NCI-H226 (cell line): ENCODE measurements at places on chromosomes 2 and 18.

DNA sequence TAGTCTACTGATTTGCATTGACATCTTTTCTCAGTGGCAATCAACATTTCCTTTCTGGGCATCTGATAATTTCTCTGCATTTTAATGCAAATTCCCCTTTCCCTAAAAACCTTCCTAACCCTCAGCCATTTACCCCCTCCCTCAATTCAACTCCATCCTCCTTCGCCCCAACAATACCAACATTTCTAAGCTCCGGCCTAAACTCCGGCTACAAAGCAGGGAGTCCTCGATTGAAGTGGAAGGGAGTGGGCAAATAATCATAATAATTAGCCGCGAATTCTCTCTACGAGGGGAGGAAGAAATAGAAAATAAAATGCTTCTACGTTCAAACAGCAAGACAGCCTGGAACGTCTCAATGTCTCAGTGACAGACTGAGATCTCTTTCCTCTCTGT is 4.6 kb downstream of the BCL11A start:
- DNase-seq = no peak

DNA sequence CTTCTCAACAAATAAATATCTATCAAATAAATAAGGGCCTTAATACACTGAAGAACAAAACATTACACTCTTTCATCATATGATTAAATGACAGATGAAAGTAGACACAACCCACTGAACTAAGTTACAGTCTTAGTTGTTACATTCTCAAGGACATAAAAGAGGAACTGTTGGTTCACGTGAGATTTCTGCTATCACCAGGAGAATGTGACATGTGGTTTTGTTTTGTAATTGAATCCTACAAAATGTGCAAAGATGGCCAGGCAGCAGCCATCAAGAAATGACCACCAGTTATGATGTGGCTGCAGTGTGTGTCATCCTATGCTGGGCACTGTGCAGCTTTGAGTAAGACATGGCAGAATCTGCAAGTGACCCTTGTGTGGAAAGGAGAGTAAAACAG is 310.6 kb upstream of the PIK3C3 start:
- no peak for DNase-seq

DNA sequence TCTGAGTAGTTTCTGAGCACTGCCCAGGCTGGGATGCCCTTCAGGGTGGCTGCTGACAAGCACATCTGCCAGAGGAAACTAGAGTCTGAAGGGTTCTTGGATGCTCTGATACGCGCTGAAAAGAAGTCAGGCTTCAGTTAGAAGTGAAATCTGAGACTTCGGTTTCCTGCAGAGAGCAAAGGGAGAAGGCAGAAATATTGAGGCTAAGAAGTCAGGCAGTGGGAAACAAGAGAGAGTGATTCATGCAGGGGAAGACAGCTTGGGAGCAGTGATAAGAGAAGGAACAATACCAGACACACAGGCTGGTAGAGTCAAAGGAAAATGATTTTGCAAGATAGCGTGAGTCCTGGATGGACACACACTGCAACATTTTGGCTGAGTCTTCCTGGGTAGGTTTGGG is 51.0 kb upstream of the BOD1L2 start:
- DNase-seq = no peak

- no peak for DNase-seq
Observed at GRCh38 chr2:106649306-106649705, 162.1 kb downstream of the CD8B2 start.

- DNase-seq = no peak
Observed at GRCh38 chr2:85409845-85410583, at the start of gene CAPG. Gene CAPG, minus strand, starts transcription at chr2:85410366. Its CDS starts 8,221 bp downstream, at chr2:85402145.

- peak; percentile 82 for DNase-seq
Observed at GRCh38 chr2:128304715-128305554, 13.7 kb downstream of the HS6ST1 start.

DNA sequence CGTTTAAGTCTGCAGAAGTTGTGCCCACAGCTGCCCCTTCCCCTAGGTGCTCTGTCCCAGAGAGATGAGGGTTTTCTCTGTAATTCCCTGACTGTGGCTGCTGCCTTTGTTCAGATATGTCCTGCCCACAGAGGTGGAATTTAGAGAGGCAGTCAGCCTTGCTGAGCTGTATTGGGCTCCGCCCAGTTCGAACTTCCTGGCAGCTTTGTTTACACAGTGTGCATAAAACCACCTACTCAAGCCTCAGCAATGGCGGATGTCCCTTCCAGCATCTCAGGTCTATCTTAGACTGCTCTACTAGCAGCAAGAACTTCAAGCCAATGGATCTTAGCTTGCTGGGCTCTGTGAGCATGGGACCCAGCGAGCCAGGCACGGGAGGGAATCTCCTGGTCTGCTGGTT is 48.1 kb downstream of the LHCGR start:
- no peak for DNase-seq

DNA sequence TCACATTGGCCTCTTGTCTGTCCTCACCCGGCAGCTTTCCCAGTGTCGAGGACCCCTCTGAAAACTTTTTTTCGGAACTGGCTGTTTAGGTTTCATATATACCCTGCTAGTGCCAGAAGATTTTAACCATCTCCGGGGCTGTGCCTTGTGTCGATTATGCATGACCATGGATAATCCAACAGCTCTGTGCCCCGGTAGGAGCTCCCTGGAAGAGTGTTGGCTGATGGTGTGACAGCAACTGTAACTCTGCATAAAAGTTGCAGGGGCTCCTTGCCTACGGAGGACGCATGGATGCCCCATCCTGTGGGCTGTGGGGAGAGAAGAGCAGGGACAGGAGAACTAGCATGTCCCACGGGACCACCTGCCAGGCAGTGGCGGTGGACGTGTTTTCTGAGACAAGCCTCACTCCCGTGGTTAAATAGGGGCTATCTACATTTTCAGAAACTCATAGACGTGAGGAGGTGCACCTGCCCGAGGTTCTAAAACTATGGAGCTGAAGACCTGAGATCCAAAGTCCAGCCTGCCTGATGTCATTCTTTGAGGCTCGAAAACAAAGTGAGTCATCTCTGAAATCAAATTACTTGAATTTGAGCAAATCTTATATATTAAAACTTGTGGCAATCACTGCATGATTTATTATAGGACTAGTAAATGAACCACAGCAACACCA is 437.2 kb upstream of the HS6ST1 start:
- DNase-seq = no peak

- no peak for DNase-seq
Observed at GRCh38 chr2:211455216-211455841, 898.9 kb downstream of the CPS1 start.

DNA sequence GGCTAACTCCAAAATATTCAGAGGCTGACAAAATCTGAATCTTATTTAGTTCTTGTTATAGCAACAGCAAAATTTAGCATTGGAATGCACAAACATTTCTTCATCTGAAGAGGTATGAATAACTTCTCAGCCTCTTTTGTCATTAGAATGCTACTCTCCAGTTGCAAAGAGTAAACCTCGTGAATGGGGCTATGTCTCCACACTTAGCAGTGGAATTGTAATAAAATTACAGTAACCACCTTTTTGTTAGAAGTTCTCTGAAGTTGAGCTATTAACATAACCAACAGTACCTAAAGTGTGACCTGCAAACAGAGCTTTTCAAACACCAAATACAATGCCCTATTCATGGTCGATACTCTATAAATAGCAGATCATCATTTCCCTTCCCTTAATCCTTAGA is 50.2 kb upstream of the GALNT3 start:
- no peak for DNase-seq

DNA sequence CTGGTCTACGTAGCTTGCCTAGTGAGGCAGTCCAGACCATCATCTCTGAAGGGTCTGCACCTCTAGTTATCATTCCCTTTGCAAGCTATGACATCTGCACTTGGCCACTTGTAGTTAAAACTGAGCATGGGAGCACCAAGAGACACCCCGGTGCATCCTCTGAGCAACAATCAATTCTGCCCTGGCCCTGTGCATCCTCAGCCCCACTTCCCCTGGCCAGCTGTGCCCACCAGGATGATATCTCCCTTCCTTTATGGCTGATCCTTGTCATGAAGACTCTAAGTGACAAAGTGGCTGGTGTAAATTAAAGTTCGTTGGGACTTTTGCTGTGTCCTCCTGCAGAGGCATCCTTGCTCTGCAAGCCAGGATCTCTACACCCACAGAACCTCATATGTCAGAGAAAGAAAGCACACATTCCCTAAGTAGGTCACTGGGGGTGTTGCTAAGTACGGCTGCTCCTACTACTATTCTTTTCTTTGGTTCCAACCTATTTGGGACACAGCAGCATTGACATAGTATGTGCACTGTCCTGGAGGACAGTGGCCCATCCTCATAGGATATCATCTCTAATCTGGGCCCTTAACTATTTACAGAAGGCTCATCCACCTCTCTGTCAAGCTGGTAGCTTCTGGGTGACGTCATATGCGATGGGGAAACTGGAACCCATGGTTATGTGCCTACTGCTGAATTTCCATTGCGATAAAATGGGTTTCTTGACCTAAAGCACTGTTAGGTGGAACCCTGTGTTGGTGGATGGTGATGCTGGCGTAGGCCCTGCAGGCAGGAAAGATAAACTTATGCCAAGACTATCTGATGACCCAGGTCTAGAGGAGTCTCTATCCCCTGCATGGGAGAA is 384.3 kb upstream of the ID2 start:
- DNase-seq = no peak

GRCh38 chr2:166314022-166314759 is 61.6 kb downstream of the SCN9A start:
- DNase-seq = peak; percentile 26
